ENCODE measurements at places on chromosomes 7 and 10. TPM values are rescaled to one million over a fixed set of nuclear protein-coding genes. Genes with fewer than 3 reads are reported as not detected.

GRCh38 chr7:87564296-87564963, 36.3 kb downstream of the ABCB1 start:
- DNase-seq: peak; percentile 26

DNA sequence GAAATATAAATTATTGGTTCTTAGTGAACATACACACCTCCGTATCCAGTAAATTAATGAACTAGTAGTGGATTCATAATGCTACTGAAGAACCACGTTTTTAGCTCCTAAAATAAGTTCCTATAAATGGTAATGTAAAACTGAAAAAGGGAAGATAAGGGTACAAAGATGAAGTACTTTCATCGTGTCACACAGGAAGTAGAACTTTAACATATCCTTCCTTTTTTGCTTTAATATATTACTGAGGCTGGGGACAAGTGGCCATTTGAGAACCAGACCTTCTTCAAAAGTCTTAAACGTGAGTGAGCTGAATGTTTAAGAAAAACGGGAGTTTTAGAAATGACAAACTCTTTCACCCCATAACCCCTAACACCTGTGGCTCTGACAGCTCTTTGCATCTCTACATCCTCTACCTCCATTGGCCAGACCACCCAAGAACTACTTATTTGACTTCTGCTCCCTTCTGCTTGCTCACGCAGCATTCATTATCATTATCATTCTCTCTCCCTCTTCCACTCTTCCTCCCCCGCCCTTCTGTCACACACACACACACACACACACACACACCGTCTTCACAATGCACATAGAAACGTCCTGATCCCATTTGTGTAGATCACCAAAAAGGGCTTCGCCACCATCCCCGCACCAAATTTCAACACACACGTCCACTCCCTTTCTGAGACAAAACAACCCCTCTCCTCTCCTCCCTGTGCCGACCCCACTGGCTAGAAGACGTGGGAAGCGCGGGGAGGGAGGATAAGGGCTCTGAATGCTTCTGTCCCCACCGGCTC, 677 bp downstream of the SKAP2 start:
- DNase-seq: no peak

DNA sequence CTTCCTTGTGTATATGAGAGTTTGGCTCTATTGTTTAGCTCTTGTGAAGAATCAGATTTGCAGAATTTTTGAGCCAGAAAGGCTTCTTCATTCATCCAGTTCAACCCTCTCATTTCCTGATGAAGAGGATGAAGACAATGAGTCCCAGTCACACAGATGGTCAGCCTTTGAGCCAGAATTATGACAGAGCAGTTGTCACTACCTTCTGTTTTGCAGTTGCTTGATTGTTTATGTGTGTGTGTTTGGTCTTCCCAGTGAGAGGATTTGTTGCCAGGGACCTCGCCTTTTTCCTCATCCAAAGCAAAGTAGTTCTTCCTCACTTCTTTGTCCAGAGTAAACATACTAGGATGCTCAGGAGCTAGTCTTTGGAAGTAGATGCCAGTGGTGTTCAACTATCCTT, 15.6 kb downstream of the MDFIC start:
- DNase-seq: no peak

MMD2 gene
- total RNA-seq: not detected

SPDYE16 gene
- not detected for total RNA-seq

LEP gene
- total RNA-seq: under 0.01 TPM

GRCh38 chr7:130387628-130388403, 7.5 kb downstream of the CPA1 start:
- no peak for DNase-seq

DNA sequence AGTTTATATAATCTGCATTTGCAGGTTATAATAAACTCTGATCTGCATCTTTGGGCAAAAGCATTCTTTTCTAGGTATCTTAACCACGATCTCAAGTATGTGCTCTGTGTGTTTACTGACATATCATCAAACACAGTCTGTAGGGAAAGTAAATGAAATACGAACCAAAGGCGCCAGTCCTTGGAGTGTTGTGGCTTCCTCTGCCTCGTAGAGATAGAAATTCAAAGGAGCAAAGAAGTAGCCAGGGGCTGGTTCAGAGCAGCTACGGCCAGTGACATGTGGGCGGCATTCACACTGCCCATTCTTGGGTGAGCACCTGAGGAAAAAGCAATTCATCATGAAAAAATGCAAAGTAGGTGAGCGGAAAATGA, 38.7 kb downstream of the LAMB4 start:
- DNase-seq: no peak
